ENCODE measurements at places on chromosomes 5 and 9.

- no peak for DNase-seq
Measured at GRCh38 chr5:88235828-88236227, 32.8 kb downstream of the TMEM161B start.

GRCh38 chr9:113012492-113012891, 500 bp upstream of the ZNF883 start:
- DNase-seq, result no peak

DNA sequence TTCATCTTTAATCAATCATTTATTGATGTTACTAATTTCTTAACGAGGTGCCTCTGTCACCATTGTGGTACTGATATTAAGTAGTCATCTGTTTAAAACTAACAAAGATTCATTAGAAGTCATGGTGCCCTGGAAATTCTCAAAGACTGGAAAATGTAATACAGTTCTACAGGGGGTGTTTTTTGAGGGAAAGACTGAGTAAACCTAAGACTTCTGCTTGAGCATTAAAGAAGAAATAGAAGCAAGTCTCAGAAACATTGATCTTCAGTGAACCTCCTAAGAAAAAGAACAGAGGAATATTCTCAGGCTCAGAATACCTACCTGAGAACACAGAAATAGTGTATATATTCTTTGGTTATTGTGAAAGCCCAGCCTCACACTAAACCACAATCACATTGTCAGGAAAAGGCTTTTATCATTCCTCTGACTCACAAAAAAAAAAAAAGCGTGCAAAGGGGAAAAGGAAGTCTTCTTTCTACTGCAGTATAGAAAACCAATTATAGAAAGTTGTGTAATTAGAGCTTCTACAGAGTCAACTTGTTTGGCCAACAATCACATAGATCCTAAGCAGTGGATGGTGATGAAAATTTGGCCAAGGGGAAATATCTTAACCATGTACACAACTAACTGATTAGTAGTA, 60.8 kb downstream of the HINT1 start:
- peak; percentile 11 for DNase-seq

- no peak for DNase-seq
Measured at GRCh38 chr5:180390441-180391190, 37.5 kb upstream of the GFPT2 start.

DNA sequence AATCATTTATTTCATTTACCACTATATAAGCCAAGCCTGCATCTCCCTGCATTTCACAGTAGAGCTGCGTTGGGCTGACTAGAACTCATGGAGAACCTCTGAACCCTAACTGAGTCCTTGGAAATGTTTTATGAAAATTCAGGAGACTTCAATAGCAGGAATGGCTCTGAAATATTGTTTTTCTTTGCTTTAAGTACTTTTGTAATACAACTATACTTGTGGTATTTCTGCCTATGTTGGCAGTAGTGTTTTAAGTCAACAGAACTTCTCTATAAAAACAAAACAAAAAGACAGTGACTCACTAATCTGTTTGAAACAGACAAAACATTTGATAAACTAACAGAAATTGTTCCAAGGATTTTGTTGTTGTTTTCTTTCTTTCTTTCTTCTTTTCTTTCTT, 489.2 kb upstream of the MEF2C start:
- DNase-seq, result no peak

GRCh38 chr9:95224376-95225019, 93.0 kb downstream of the FANCC start:
- peak; percentile 30 for DNase-seq

- no peak for DNase-seq
Measured at GRCh38 chr9:84821431-84821830, 151.9 kb downstream of the NTRK2 start.

- no peak for DNase-seq
Measured at GRCh38 chr5:67998709-67999261, 216.8 kb upstream of the PIK3R1 start.

GRCh38 chr5:38148021-38148625, 110.2 kb upstream of the EGFLAM start:
- DNase-seq, result no peak

GRCh38 chr9:95333426-95333825, 15.9 kb upstream of the FANCC start:
- peak; percentile 26 for DNase-seq

DNA sequence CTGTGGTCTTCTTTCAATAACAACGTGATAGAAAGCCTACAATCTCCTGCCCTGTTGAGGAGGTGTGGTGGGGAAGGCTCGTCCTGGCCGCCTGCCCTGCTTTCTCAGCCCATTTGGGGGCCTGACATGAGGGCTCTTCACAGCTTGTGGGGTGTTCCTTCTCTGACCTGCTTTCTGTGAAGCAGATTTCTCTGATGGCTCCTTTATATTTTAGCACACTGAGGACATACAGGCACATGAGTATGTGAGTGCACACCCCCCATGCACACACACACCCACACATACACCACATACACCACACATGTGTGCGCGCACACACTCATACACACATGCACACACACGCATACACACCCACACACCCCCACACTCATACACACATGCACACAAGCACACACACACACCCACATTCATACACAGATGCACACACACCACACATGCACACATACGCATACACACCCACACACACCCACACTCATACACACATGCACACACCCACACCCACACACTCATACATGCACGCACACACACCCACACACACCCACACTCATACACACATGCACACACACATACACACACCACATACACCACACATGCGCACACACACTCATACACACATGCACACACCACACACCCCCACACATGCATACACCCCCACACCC, 117.5 kb downstream of the COL5A1 start:
- DNase-seq, result peak; percentile 62

DNA sequence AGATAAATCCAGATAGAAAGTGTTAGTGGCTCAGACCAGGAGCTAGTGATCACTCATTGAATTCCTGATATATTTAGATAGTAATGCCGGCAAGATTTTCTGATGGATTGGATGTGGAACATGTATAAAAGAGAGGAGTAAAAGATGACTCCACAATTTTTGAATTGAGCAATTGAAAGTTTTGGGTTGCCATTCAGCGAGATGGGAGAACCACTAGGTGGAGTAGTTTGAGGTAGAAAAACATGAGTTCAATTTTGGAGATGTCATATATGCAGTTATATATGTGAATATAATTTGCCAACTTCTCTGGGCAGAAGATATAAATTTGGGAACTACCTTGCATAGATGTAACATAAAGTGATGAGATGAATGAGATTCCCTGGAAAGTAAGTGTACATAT, 502.5 kb upstream of the SEMA6A start:
- DNase-seq, result peak; percentile 5

GRCh38 chr5:14948383-14948782, 76.8 kb upstream of the ANKH start:
- no peak for DNase-seq

GRCh38 chr9:30723656-30724055, 1660.8 kb upstream of the ACO1 start:
- peak; percentile 30 for DNase-seq

DNA sequence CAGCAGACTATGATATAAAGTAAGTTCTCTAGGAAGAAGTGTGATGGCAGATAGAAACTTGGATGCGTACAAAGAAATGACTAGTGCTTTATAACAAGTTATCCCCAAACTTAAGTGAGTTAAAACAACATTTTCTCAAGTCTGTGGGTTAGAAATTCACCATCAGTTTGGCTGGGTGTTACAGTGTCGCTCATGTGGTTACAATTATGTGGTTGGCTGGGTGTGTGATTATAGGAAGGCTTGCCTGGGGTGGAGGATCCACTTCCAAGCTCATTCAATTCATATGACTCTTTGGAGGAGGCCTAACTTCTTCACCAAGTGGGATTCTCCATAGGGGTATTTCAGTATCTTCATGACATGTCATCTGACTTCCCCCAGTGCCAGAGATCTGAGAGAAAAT, 10.3 kb upstream of the C9orf40 start:
- no peak for DNase-seq

DNA sequence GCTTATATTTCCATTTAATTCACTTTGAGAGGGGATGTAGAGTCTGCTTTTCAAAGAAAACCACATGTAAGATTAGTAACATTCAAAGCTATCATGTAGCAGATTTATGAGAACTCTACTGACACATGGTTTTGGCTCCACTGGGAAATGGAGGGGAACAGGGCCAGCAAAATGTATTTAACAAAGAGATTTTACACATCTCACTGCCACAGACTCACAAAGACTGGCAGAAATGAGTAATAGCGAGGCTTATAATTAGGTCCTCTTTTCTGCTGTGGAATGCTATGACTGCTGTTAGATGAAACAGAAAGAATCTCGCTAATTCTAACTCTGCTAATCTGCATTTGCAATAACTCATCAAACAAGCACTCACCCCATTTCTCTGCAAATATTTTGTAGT, 4.5 kb downstream of the DAP start:
- DNase-seq, result peak; percentile 92

DNA sequence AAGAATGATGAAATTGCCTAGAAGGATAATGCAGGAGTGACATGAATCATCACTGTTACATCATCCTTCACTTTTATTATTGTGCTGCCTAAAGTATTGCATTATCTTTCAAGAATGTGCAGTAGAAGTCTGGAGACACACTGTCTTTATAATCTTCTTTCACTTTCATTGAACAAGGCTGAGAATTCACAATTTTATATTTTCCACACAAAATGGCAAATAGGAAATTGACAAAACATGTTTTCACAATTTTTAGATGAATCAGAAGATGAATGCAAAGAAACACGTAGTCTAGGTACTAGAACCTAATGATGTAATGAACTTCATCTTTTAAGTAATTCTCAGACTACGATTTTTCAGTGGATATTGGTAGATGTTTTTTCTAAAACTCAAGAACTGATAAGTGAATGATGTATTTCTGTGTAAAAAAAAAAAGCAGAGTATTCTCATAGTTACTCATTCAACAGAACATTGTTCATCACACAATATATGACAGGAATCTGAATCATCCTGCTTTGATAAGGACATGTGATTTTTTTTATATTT, 131.5 kb upstream of the GRHPR start:
- peak; percentile 87 for DNase-seq

GRCh38 chr5:178683783-178684182, 46.7 kb downstream of the ZNF354A start:
- no peak for DNase-seq

DNA sequence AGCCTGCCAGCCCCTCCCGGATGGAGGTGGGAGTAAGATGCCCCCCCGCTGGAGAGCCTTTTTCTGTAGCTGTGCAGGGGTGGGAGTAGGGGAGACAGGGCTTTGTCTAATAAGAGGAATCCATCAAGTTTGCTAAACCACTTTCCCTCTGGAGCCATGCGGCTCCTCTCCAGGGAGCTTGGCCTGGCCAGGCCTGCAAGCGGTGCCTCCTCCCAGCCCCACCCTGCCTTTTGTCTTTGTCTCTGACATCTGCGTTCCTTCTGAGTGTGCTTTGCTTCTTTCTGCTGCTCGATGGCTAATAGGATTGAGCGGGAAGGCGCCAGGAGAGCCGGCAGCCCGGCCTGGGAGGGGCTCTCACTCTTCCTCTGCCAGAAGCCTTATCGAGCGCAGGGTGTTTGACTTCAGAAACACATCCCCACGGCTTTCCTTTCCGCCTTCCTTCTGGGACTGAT, 26.7 kb upstream of the FCN1 start:
- DNase-seq, result no peak

GRCh38 chr9:80076162-80076561, 504.4 kb downstream of the TLE4 start:
- DNase-seq, result peak; percentile 27

DNA sequence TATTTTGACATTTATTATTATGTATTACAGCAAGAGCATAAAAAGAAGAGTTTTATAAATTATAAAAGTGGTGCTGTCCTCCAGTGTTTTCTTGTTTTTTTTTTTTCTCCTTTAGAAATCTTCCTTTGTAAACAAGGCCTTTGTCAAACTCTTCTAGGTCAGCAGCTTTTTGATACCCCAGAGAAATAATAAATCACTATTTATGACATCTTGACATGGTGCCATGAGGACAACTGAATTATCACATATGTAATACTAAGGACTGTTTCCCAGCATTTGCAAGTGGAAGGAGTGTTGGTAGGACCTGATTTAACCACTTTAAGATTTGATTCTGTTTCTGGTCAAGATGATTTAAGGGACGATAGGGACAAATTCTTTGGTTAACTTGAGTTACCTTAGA, 4.6 kb downstream of the SMARCA2 start:
- DNase-seq, result no peak

- no peak for DNase-seq
Measured at GRCh38 chr5:150206098-150206778, 16.4 kb downstream of the SLC6A7 start.

- peak; percentile 18 for DNase-seq
Measured at GRCh38 chr9:93207326-93207814, 23.4 kb downstream of the WNK2 start.

- DNase-seq, result peak; percentile 92
Measured at GRCh38 chr5:177006265-177006972, at the start of gene UIMC1. Gene UIMC1, minus strand, starts transcription at chr5:177006779. Its CDS starts 24,164 bp downstream, at chr5:176982615.

GRCh38 chr9:103881419-103881818, 212.7 kb upstream of the SMC2 start:
- no peak for DNase-seq

- DNase-seq, result no peak
Measured at GRCh38 chr9:68825762-68826472, 120.9 kb downstream of the PIP5K1B start.

GRCh38 chr9:125629446-125629845, 77.6 kb downstream of the MAPKAP1 start:
- no peak for DNase-seq

GRCh38 chr5:177600508-177601018, 631 bp downstream of the B4GALT7 start:
- peak; percentile 11 for DNase-seq

- peak; percentile 19 for DNase-seq
Measured at GRCh38 chr9:76023715-76024195, 133.3 kb downstream of the PCSK5 start.

- peak; percentile 31 for DNase-seq
Measured at GRCh38 chr9:97564291-97565175, 63.1 kb downstream of the TMOD1 start.

DNA sequence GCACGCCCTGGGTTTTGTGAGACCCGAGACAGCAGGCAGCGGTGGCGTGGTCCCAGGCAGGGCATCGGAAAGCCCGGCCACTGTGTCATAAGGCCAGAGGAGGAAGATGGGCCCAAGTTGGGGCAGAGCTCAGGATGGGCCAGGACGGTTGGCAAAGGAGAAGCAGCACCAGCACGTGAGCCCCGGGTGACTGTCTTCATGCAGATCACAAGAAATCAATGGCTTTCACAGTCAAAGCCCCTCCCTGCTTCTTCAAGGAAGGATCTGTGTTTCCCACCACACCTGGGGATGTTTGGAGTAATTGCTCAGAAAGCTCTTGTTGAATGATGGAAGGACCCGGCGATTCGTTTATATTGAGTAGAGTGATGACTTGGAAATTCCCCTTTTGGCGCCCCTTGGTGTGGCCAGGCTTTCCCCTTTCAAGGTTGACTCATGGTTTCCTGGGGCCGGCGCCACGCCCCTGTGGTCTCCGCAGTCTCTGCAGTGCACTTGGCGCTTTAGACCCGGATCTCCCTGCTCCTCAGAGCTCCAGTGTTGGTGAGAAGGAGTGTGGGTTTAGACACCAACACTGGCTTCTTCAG, 52.1 kb downstream of the IL31RA start:
- DNase-seq, result no peak

All from fibroblast of skin of abdomen (primary cell).